ENCODE measurements at places on chromosomes 2 and 18.

GRCh38 chr2:212842544-212843185 lies 304.1 kb upstream of the ERBB4 start:
- DNase-seq, result no peak

GRCh38 chr2:174044556-174044955 lies 79.4 kb upstream of the SP3 start:
- DNase-seq, result no peak

- DNase-seq, result no peak
Observed at GRCh38 chr2:20599001-20599600, 51.8 kb downstream of the HS1BP3 start.

- no peak for DNase-seq
Observed at GRCh38 chr2:109410039-109410815, 203.5 kb downstream of the SEPTIN10 start.

- DNase-seq, result no peak
Observed at GRCh38 chr2:18412980-18413675, 147.3 kb downstream of the RDH14 start.

DNA sequence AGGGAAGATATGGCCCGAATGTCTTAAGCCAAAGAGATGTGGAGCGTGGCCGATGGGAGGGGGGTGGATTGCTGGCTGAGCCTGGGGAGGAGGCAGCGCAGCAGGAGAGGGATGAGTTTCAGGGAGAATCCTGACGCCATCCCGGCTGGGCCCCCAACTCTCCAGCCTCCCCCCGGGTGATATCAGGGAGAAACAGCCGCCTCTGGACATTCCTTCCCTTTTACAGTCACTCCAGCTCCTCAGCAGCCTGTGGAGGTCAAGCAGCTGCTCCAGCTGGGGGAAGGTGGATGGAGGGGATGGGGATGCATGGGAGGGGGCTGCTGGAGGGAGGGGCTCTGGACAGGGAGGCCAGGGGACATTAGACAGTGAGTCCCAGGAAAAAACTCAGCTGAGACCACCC lies 9.5 kb upstream of the DES start:
- DNase-seq, result no peak

- DNase-seq, result no peak
Observed at GRCh38 chr18:23281626-23282436, 146.5 kb downstream of the CABLES1 start.

GRCh38 chr2:66240286-66240685 lies 194.6 kb upstream of the MEIS1 start:
- DNase-seq, result no peak

DNA sequence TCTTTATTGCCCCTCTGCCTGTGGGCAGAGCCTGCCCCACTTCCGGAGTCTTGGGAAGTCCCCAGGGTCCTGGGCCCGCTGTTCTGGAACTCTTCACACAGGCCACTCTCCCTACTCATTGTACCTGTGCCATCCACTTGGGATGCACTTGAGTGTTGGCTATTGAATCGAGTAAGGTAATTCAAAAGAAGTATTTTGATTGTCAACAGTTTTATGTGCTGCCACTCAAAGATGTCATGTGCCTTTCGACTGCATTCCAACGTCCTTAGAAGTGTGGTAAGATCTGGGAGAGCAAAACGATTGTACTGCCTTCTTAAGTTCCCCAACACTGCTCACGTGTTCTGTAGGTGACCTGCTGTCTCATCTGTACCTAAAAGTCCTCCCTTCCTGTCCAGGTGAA lies 77.0 kb upstream of the SMIM21 start:
- DNase-seq, result no peak

DNA sequence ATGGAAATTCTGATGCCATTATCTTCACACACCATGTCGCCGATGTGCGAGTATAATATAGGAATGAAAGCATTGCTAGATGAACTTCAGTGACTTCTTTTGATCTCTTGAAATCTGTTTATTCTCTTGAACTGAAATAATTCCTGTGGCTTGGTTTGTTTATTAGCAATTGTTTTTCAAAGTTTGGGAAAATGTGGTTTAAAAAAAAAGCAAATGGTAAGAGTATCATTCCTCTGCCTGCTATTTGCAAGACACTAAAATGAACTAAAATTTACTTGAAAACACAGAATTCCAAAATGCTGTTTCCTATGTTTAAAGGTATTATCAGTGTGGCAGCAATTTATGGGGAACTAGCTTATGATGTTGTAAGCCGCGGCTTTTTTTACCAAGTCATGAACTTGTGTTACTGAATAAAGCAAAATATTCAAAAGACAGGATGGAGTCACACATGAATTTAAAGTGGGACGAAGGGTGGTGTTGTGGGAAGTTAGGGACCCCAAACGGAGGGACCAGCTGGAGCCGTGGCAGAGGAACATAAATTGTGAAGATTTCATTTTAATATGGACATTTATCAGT lies 96.4 kb downstream of the COLEC12 start:
- DNase-seq, result no peak

GRCh38 chr2:241357531-241357930 lies 1.4 kb downstream of the FARP2 start:
- no peak for DNase-seq

GRCh38 chr2:31038385-31038784 lies 99.9 kb downstream of the GALNT14 start:
- DNase-seq, result no peak

- no peak for DNase-seq
Observed at GRCh38 chr2:38835990-38836389, 39.7 kb downstream of the DHX57 start.

DNA sequence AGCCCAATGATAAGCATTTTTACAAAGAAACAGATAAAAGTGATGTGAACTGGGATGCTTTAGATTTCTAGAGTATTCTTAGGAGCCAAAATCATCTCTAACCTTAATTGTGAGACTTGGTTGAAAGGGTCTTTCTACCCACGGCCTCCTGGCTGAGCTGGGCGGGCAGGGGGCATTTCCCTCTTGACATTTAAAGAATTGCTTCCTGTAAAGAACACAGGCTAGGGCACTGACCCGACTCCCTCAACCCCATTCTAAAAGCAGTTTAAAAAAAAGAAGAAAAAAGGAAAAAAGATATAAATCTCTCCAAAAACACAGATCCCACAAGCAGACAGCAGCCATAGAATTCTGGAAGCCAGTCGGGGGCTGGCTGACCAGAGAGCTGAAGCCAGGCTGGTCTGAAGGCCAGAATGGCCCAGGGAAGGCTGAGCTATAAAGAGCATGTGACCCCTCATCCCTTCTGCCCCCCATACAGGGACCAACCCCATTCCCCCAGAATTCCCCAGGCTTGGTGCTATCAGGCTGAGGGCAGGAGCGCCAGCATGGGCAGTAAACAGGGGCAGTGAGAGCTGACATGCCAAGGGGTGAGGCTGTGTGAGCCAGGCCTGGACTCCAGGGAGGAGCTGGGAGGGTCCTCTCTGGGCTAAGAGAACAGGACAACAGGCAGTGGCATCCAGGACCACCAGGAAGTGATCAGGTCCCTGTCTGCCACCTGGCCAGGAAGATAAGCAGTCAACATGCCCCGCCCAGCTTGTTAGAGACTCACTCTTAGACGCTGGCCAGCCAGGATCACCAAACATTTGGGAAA lies 188.5 kb downstream of the HDAC4 start:
- DNase-seq, result no peak

GRCh38 chr18:78913830-78914231 lies 65.8 kb upstream of the SALL3 start:
- DNase-seq, result no peak

All from stimulated activated CD8-positive, alpha-beta memory T cell treated with anti-CD3 and anti-CD28 coated beads, Interleukin-15, amount 100 ng/mL, for 1 hour (primary cell).